ENCODE measurements at places on chromosomes 13 and 19.

- no peaks in the 10 kb centered on the region for H3K4me1 ChIP-seq
- H3K27ac ChIP-seq, result no peak overlapping the region
- no peaks in the 10 kb centered on the region for H3K36me3 ChIP-seq
- H3K4me3 ChIP-seq, result no peak overlapping the region
- H3K27me3 ChIP-seq, result no peaks in the 10 kb centered on the region
Measured at GRCh38 chr19:48194041-48194843, 23.8 kb downstream of the ZSWIM9 start.

DNA sequence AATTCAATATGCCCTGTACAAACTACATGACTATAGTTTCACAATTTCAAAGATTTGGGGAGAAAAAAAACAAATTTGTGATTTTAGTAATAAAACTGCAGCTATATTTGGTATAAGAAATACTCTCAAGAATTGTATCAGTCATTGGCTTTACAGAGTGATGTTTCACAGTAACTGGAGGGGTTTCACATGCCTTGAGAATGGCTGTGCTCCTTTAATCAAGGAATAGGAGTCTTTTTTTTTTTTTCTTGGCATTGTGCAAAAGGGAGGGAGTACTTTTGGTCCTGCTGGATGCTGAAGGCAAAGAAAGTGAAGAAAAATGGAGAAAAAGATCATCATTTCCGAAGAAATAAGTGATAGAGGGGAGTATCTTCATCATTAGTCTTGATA lies 6.8 kb downstream of the ZNF507 start:
- no peak for DNase-seq
- no peaks in the 10 kb centered on the region for H3K27me3 ChIP-seq

DNA sequence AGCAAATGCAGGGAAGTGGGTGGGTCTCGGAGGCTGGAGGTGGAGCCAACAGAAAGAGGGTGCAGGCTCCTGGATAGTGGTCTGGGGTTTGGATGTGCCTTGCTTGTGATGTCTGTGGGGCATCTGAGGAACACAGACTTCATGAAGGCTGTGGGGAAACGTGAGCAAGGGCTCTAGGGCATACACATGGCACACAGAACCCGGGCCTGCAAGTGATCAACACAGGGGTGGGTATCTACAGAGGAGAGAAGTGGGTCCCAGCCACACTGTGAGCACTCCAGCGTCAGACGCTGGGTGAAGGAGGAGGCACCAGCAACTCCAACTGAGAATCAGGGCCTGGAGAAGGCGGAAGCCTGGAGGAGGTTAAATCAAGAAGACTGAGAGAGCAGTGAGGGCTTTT lies 5.4 kb upstream of the UBE2M start:
- DNase-seq, result no peak
- H3K27ac ChIP-seq, result no peak overlapping the region
- no peaks in the 10 kb centered on the region for H3K36me3 ChIP-seq
- no peaks in the 10 kb centered on the region for H3K27me3 ChIP-seq
- peaks cover 25% of the 10 kb centered on the region for H3K4me1 ChIP-seq

DNA sequence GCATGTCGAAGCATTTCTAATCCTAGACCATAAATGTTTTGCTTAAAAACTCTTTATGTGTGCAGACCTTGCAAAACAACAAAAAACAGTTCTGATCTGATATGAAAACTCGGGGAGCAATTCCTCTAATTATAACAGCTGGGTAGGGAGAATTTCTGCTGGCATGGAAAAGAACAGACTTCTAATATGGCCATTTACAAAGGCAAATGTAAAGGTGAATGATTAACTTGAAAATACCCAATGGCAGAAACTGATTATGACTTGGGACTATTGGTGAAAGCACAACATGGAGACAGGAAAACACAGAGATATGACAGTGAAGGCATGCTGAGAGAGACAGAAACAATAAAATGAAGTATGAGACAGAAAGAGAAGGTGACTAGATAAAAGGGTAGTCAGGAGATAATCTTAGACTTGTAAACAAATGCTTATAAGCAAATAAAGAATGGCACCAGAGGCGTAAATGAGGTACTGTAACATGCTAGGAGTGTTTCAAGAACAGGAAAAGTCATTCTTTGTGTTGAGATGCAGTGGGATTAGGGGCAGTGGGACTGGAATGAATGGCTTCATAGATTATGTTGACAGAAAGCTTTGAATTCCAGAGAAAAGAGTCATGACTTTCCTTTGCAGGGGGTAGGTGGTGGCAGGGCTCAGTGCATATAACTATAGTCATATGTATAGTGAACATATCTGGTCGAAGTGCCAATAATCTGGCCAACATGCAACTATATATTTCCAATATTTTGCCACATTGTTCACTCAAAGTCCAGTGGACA lies 393.0 kb downstream of the ITGBL1 start:
- H3K4me1 ChIP-seq, result no peaks in the 10 kb centered on the region
- no peak for DNase-seq
- H3K27ac ChIP-seq, result no peak overlapping the region
- H3K4me3 ChIP-seq, result no peak overlapping the region

- H3K36me3 ChIP-seq, result no peaks in the 10 kb centered on the region
- H3K27me3 ChIP-seq, result no peaks in the 10 kb centered on the region
- DNase-seq, result no peak
- H3K4me3 ChIP-seq, result no peak overlapping the region
- H3K4me1 ChIP-seq, result peaks cover 5% of the 10 kb centered on the region
Measured at GRCh38 chr13:110377178-110377825, 70.2 kb downstream of the COL4A2 start.

- no peaks in the 10 kb centered on the region for H3K36me3 ChIP-seq
- no peaks in the 10 kb centered on the region for H3K27me3 ChIP-seq
- no peaks in the 10 kb centered on the region for H3K4me1 ChIP-seq
Measured at GRCh38 chr13:96273196-96273595, 183.3 kb downstream of the HS6ST3 start.

DNA sequence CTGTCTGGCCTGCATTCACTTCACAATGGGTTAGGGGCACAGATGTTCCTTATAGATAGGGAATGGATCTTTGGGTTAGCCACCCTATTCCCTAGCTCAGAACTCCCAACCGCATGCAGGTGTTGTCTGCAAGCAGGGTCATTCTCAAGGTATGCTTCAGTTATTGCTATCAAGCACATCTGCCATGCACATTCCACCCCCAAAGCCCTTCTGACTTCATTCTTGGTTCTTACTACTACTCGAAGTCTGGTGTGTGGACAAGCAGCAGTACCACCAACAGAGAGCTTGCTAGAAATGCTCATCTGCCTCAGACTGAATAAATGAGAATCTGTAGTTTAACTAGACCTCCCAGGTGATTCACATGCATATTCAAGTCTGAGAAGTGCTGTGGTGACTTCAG lies 31.3 kb downstream of the SERPINE3 start:
- H3K36me3 ChIP-seq, result peaks cover 45% of the 10 kb centered on the region
- H3K4me3 ChIP-seq, result no peak overlapping the region
- no peaks in the 10 kb centered on the region for H3K4me1 ChIP-seq
- no peak for DNase-seq

GRCh38 chr13:95477187-95477586 lies 75.3 kb upstream of the CLDN10 start:
- no peaks in the 10 kb centered on the region for H3K4me1 ChIP-seq
- H3K4me3 ChIP-seq, result no peak overlapping the region
- DNase-seq, result no peak
- H3K27me3 ChIP-seq, result no peaks in the 10 kb centered on the region
